Esophagus muscularis mucosa (tissue), 4 donors: ENCODE measurements at places on chromosomes 4 and X. TPM values are rescaled to one million over a fixed set of nuclear protein-coding genes. Genes with fewer than 3 reads are reported as not detected.

DNA sequence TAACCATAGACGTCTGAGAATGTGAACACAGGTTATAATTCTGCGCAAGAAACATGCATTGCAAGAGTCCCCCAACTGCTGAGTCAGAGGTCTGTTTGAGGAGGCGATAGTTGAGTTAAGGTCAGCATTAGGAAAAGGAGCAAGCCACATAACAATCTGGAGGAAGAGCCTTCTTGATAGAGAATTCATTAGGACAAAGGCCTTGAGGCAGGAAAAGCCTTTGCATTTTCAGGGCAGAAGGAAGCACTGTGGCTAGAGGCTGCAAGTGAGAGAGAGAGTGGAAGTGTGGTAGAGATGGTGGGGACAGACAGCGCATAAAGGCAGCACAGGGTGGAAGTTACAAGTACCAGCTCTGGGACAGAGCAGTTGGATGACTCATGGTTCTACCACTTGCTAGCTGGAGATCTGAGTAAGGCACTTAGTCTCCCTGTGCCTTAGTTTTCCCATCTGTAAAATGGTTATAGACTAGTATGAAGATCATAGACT, 125.8 kb upstream of the LNX1 start:
- DNase-seq: no peak

GRCh38 chr4:169620880-169621248, 486 bp downstream of the CLCN3 start:
- DNase-seq: no peak

The AGTR2 gene
- not detected for total RNA-seq

DNA sequence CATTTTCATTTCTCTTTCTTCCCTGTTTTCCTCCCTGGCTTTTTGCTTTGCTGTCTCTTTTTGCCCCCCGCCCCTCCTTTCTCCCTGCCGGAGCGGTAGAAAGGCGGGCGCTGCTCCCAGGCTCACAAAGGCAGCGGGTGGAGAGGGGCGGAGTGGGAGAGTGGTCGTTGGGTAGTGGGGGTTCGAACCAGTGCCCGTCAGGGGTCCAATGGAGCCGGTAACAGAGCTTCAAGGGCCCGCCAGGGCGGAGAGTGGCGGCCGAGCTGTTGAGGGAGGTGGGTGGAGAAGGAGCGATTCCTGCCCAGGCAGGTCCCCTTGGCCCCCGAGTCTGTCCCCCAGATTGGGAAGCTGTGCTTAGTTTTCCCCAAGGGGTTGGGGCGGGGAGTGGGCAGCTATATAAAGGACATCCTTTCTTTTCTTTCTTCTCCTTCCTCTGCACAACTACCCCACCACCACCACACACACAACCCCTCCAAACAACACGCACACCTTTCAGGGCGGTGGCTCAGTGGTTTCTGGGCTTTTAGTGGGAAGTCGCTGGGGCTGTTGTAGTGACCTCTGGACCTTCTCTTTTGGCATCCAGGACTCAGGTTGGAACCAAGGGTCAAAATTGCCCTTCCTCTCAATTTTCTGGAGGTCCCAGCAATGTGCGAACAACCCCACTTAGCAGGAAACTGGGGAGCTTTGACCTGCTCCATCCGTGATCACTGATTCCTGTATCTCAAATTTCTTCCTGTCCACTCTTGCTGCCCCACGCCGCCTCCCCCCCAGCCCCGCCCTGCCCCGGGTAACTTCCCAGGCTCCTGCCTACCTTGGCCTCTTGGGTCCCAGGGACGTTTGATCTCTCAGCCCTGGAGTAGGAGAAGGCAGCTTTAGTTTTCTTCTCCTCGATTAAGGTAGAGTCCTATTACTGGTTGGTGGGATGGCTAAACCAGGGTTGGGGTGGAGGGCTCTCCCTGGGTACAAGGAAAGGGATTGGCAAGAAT, 1.9 kb downstream of the EFNB1 start:
- DNase-seq: no peak

The CPE gene
- 105 TPM for total RNA-seq

- no peak for DNase-seq
Observed at GRCh38 chr4:48331577-48332330, 9.6 kb upstream of the SLAIN2 start.
